ENCODE measurements at places on chromosomes 16 and 17.

DNA sequence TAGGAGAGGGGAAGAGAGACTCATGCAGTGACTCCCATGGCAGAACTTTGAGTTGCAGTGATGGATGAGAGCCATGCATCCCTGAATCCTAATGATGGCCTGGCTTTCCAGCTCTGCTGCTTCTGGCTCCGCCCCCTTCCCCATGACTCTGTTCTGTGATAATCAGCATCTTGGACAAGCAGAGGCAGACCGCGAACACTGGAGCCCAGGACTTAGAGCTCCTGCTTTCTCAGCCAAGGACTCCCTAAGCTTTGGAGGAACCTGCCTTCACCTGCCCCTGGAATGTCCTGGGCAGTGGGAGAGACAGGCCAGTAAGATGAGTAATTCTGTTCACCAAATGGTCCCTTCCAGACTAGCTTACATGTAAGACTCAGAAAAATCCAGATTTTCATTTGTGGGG lies 12.5 kb downstream of the CCDC92B start:
- DNase-seq: no peak

DNA sequence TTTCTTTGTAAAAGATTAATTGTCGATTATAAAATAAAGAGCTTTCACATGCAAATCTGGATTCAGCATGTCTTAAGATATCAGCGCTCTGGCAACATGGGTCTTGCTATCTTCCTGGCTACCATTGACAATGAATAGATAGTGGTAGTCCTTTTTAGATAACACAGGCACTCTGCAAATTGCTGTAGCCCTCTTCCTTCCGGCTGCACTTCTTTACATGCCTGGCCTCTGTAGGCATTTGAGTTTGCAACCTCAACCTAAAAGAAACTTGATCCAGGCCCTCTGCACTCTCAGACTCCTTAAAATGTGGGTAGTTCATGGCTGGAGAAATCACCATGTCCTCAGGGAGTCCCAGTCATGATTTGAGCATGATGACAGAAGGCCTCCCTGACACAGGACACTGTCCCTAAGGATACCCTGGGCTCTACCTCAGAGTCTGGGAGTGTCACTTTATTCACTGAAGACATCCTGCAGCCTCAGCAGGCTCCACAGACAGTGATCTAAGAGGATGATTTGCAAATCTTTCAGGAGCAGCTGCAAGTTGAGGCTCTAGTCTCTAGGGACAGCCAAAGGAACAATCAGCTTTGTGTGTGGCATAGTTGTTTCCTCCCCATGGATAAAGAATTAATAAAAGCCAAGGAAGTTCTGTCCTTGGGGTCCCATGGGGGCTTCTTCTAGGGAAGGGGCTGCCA lies 529.4 kb downstream of the RBFOX1 start:
- DNase-seq: no peak

GRCh38 chr17:58121925-58122324 lies 26.3 kb upstream of the OR4D1 start:
- DNase-seq: no peak

DNA sequence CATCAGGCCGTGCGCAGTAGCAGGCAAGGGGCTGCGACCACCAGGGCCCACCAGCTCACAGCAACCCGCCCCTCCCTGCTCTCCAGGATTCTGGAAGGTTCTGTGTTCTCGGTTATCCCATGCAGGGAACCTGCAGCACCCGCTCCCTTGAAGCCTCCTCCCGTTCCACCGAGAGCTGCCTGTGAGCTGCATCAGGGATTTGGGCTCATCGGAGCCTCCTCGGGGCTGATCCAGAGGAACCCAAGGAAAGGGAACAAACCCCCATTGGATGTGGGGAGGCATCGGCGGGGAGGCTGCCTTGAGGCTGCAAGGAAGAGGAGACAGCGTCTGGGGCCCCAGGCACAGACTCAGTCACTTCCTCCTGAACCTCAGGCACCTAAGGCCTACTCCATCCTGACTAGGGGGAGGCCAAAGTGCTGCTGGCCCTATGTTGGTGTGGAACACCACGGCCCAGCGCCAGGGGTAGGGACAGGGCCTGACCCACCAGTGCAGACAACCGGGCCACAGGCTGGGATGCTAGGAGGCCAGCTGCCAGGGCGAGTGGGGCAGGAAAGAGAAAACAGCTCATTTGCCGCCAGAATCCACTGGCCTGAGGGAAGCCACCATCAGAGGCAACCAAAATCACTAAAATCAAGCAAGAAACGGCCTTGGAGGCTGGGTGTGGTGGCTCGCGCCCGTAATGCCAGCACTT lies 14.4 kb upstream of the LGALS3BP start:
- DNase-seq: peak; percentile 44

- no peak for DNase-seq
Observed at GRCh38 chr17:1123393-1123831, 56.4 kb downstream of the ABR start.

DNA sequence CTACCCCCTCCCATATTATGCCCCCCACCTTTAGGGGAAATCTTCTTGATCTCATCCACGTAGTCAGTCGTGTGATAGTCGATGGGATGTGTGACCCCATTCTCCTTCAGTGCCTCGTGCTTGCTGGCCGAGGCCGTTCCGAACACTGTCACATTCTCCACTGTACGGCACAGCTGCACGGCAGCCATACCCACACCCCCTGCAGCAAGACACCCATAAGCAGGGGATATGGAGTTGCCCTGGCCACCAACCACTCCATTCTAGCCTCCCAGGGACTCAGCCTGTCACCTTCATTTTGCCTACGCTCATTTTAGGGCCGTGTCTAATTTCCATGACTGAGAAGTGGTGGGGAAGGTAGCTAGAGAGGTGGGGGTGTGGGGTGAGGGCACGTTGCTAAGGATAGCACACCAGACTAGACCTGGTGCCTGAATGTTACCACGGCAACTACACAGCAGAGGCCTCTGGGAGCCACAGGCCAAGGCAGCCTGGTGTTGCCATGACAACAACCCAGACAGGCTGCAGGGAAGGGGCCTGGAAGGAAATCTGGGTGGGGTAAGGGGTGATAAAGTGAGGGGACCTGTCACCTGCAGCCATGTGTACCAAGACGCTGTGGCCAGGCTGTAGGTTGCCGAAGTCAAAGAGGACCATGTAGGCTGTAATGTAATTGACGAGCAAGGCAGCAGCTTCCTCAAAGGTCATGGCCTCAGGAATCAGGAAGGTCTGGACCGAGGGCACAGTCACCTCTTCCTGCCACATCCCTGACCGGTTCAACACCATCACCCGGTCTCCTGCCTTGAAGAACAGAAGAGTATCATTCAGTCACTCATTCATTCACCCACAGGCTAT lies 4.0 kb downstream of the VAT1 start:
- DNase-seq: peak; percentile 2

GRCh38 chr16:83830091-83830768 lies 22.5 kb downstream of the HSBP1 start:
- DNase-seq: no peak

GRCh38 chr17:82702231-82702927 lies 3.9 kb upstream of the RAB40B start:
- DNase-seq: no peak

- DNase-seq: peak; percentile 14
Observed at GRCh38 chr17:8469964-8470363, 34.3 kb downstream of the NDEL1 start.

- no peak for DNase-seq
Observed at GRCh38 chr16:52629296-52629695, 82.4 kb upstream of the TOX3 start.

DNA sequence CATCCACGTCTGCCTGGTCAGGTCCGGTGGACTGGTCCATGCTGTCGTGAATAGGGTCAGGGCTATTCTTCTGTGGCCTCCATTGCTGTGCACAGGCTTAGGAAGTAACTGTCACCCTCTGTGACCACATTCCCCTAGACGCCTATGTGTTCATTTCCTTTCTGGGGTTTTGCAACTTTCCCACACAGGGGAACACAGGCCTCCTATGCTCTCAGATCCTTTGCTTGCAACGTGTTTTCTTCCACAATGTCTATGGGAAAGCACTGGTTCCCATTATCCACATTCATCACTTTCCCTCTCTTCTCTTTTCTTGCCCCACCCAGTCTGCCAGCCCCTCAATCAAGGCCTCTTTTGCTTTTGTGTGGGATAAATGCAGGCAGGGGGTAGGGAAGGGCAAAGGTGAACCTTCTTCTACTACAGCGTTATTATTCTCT lies 43.2 kb upstream of the DNAJA2 start:
- DNase-seq: peak; percentile 74

Data from GM13977 (cell line).